ENCODE measurements at places on chromosomes 1 and 21.
A peak's percentile ranks its signal among the peaks of the same experiment; 100 is the strongest.

- no peak for DNase-seq
Observed at GRCh38 chr1:173234899-173235298, 27.8 kb upstream of the TNFSF4 start.

GRCh38 chr1:10506677-10507047 is 31.9 kb downstream of the PEX14 start:
- no peak for DNase-seq

GRCh38 chr1:19222979-19223824 is 13.1 kb upstream of the UBR4 start:
- DNase-seq = no peak

DNA sequence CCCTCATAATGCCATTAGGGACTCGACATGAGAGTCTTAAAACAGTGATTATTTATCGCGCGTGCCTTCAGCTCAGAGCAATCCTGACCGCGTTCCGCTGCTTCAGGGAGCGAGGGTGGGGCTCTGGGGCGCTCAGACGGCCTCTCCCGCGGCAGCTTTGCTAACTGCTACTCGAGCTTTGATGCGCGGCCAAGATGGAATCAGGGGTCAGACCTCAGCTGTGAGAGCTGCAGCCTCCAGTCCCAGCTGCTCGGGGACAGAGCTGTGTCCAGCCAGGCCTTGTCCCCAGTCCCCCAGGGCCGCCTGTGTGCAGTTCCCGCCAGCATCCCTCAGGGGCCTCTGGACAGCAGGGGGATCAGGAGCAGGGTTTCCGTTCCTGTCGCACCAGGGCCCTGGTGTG is 104.6 kb upstream of the TTC34 start:
- DNase-seq = no peak

DNA sequence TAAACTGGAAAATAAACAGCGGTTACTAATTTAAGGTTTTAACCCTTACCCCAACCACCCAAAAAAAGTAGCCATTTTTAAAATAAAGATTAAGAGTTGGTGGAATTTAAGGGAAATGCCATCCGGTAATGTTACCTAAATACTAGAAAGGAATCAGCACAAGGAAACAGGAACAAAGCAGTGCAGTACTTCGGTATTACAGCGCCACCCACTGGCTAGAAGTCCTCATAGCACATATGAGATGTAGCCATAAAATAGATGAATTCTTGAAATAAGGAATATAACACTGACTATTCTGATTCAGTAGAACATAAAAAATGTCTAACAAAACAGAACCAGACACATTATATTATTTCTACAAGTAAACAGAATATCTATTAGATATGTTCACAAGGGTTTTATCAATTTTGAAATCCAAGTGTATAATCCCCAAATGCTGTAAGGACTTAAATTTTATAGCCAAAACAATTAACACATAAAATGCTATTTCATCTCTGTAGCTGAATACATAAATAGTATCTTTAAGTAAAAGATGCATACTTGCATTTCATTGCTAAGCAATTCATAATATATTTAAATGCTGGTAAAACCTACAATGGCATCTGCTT is 58.8 kb downstream of the FRRS1 start:
- DNase-seq = no peak

- no peak for DNase-seq
Observed at GRCh38 chr1:207673399-207673798, 28.5 kb downstream of the CR1L start.

DNA sequence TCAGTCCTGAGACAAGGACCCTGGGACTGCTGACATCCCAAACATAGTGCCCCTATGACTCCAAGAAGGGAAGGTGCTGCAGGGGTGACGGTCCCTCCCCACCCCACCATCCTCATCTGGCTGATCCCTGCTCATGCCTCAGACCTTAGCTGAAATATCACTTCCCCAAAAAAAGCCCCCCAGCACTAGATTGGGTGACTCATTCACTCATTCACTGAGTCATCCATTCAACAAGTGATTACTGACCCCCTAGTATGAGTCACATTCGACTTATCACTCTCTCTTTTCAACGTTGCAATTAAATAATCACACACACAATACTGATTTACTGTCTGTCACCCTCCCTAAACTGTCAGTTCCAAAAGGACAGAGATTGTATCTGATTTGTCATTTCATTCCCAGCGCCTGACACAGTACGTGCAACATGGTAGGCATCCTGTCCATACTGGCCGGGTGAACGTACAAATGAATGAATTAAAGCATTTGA is 48.6 kb downstream of the HIVEP3 start:
- DNase-seq = peak; percentile 44

DNA sequence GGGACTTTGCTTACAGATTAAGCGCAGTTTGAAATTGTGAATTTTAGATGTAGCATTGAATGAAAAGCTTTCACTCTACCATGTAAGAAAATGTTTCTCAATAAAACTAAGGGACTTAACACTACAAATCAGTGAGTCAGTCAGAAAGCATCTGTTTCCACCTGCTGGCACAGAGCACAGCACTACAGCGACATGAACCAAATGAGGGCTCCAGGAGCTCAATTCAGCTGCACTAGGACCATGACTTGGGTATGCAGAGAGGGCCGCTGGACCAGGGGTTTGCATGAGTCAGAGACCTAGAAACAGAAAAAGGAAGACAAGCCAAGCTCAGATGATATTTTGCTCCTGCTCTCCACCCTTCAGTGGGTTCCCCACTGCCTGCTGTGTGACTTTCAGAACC is 5.2 kb downstream of the SUSD4 start:
- no peak for DNase-seq

DNA sequence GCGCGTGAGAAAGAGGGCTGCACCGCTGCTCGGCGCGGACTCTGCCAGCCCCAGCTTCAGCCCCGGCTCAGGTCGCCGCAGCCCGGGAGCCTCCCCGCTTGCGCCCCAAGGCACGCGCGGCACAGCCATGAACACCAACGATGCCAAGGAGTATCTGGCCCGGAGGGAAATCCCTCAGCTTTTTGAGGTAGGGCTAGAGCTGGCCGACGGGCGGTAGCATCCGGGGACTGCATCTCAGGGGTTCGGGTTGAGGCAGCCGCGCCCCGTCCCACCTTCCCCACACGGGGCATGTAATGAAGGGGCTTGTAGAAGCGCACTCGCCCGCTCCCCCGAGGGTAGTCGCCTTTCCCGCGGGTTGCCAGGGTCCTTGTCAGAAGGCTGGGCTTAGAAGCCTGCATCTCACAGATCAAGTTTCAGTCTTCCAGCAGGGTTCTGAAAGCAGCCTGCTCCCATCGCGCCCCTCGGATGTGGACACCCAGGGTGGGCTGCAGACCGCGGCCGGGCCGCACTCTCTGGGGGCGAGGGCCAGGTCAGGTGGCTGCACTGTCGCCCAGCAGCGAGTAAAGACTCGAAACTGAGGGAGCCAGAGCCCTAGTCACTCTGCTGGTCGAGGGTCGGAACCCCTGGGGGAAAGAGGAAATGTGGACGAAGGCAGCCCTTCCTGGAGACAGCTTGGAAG is 507 bp downstream of the AK5 start:
- no peak for DNase-seq

GRCh38 chr1:215772151-215772550 is 205.0 kb downstream of the KCTD3 start:
- DNase-seq = no peak

GRCh38 chr1:43039228-43040055 is 80.8 kb upstream of the SLC2A1 start:
- peak; percentile 54 for DNase-seq

DNA sequence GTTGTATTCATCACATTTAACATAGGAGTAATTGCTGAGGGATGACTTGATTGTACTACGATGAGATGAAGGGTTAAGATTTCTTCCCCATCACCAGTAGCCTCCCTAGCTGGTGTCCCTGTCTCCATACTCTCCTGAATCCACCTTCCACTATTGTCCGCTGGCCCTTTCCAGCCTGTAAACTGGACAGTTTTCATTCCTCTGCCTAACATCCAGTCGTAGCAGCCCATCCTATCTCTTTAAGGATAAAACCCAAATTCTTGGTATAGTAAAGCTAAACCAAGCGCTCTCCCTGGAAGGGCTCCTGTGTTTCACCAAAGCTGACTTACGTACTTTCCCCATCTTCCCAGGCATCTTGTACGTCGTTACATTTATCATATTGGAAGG is 670 bp downstream of the COX20 start:
- DNase-seq = no peak

DNA sequence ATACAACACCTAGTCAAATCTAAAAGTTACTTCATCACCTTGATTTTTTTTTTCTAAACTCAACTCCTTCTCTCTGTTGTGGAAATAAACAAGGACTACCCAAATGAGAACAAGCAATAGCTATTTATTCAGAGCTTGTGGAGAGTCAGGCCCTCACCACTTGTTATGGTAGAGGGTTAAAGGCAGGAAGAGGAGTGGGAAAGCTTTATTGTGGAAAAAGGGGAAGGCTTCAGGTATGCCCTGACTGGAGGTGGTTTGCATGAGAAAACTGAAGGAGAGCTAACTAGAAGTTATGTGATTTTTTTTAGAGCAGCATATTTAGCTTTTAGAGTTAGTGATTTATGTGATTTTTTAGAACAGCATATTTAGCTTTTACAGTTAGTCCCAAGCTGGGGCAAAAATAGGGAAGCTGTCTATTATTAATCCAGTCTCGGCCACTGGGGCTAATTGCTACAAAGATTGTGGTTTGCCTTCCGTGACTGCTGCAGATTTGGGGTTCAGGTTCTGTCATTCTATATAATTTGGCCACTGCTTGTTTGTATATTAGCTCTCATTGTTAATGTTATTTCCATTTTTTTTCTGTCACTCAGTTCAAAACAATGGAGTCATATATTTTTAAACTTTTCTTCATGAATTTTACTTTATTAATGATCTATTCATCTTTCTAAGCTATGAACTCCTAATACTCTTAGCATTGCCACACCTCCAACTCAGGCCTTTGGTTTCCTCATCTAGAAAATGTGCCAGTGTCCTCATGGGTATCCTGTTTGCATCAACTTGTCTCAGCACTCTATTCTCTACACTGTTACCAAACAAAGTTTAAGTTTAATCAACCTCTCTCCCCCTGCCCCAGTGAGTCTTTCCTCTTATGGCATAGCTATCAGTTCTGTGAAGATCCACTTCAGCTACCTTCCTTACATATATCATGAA is 713.0 kb downstream of the BRINP3 start:
- DNase-seq = no peak

DNA sequence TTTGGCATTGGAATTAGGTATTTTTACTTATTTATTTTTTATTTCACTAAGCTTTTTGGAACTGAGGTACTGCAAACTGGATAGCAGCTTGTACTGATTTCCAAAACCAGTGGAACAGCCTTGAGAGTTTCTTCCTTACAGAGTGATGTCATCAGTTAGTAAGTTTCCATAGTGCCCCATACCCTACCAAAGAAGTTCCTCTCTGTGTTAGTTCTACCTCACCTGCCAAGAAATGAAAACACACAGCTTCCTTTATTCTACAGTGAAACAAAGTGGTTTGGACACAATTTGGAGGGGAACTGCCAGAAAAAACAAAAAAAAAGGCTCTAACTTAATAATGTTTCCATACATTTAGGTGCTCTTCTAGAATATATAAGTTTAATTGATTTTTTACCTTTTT is 430.9 kb upstream of the ADGRL2 start:
- no peak for DNase-seq

DNA sequence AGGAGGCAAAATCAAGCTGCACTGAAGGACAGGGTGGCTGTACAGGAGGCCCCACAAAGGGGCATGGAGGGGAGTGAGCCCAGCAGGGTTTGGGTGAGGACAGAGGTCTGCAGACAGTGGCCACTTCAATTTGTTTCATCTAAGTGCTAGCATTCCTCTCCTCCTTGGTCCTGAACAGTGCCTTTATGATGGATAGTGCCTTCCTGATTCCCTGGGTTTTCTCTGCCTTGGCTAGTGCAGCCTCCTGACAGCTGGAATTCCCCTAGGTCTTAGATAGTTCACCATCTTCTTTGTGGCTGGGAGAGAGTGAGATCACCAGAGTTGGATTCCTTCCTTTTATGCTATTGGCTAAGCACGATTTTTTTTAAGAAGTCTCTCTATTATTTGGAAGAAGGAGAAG is 3.8 kb upstream of the HPCAL4 start:
- no peak for DNase-seq

GRCh38 chr1:119251751-119252150 is 111.3 kb upstream of the WARS2 start:
- DNase-seq = no peak

GRCh38 chr1:19844731-19845495 is 29.8 kb upstream of the RNF186 start:
- no peak for DNase-seq

DNA sequence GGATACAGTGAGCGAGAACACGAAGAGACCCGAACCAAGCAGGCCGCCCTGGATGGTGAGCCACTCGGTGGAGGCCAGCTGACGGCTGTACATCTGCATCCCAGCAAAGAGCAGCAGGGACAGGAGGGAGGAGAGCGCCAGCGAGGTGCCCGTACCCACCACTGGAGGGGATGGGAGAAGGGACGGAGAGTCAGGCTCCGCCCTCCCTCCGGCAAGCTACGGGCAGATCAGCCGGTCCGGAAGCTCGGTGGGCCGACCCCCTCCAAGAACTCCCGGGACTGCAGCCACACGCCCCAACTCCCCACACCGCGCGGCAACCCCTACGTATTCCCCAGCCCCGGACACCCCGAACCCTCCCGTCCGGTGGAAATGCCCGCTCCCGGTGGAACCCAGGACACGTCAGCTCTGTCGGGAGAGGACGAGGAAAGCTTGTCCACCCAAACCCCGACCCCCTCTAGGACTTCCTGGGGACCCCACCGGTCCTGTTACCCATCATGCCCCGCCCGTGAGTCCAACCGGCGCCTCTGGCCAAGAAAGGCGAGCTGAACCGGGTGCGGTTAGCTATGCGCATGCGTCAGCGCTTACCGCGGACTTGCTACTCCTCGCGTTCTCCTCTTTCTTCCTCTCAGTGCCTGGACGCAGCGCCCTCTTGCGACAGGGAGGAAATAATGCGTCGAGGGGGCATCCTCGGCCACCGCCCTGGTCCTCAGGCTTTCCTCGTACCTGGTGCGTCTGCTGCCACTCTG is at the start of gene KRTCAP2:
Gene KRTCAP2, minus strand, starts transcription at position 573 of the 746 bp plus-strand sequence. Its CDS starts 80 bp downstream, at position 493.
- DNase-seq = peak; percentile 75

DNA sequence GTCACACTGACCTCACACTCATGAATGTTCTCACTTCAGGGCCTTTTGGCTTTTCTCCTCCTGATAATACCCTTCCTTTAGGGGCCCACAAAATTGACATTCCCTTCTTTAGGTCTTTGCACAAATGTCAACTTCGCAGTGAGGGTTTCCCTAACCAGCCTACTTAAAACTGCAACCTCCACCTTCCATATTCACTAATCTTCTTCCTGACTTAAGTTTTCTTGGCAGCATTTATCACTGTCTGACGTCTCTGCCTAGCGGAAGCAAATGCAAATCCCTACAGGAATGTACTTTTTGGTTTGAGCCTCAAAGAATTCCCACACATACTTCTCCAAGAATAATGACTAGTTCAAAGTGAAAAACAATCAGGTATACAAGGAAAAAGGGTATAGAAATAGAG is 32.8 kb downstream of the INTS7 start:
- peak; percentile 99 for DNase-seq

DNA sequence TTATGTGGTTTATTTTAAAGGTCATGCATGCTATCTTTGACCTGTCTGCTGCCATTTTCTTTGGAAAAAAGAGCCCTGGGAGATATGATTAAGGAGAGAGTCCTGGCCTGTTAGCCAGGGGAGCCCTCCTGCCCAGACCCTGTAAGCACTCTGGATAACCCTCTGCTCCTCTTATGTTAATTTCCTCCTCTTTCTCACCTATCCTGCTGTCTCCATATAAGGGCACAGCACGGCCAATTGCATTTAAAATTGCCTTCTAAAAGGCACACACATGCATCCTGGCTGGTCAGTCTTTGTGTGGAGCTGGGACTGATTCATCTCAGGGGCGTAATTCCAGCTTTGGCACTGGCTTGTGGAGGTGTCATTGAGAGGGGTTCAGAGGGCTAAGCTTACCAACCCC is 158.9 kb downstream of the ST6GALNAC5 start:
- no peak for DNase-seq

GRCh38 chr21:33230545-33231324 is 997 bp downstream of the IFNAR2 start:
- no peak for DNase-seq

All from retinal pigment epithelial cell (primary cell).